BJ (cell line): ENCODE measurements at places on chromosomes 12 and 14.

DNA sequence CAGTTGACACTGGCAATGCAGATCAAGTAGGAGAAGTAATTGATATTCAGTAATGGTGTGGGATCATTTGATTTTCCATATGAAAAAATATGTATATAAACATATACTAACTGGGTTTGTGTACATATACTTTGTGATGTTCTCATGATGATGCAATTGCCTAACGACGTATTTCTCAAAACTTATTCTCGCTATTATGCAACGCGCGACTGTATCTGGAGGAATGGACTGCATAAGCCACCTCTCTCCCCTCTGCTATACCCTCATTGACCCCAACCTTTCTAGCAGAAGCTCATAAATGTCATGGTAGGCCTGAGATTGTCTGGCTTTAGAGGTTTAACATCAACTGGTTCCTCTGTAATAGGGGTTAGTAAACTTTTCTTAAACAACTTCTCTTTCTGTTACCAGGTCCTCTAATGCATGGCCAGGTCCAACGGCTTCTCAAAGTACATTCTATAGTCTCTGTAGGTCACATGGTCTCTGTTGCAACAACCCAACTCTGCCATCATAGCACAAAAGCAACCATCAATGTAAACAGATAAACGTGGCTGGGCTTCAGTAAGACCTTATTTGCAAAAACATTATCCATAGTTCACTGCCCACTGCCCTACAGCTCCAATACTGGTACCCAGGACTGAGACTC is 59.3 kb downstream of the FOXN3 start:
- DNase-seq, result no peak

GRCh38 chr14:75277008-75277814 is 1.4 kb upstream of the FOS start:
- peak; percentile 82 for DNase-seq

- DNase-seq, result no peak
Observed at GRCh38 chr12:101696251-101697196, 916 bp upstream of the CHPT1 start.

DNA sequence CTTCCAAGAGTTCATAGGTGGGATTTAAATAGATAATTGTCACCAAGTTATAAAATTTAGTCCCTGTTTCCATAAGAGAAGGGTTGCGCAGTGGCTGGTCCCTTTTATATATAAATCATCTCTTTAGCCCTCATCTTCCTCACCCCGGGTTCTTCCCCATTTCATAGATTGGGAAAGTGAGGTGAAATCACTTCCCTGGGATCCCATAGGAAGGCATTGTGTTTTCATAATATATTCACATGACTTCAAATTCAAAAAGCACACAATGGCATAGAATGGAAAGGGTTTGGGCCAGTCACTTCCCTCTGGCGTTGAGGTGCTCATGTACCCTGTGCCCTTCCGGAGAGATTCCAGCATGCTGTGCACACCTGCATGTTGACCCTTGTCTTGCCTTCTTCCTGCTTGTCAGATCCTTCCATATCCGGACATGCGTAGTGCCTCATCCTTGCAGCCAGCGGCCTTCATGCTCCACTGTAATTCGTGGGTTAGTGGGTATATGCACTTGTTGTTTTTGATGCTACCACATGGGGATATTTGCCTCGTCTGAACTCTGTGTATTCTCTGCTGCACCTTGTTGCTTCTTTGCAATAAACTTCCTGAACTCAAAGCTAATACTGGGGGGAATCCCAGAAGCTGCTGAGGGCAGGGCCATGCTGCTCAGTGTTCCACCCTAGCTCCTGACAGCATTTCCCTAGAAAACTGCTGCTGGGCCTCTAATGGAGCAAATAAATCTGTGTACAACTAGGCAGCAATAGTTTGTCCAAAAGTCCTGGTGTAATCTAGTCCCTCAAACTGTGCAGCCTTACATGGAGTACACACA is 59.6 kb downstream of the ANAPC7 start:
- no peak for DNase-seq

- DNase-seq, result no peak
Observed at GRCh38 chr12:4849795-4850345, 59.8 kb upstream of the KCNA1 start.

GRCh38 chr14:101217080-101217463 is 313.6 kb upstream of the RTL1 start:
- DNase-seq, result no peak

DNA sequence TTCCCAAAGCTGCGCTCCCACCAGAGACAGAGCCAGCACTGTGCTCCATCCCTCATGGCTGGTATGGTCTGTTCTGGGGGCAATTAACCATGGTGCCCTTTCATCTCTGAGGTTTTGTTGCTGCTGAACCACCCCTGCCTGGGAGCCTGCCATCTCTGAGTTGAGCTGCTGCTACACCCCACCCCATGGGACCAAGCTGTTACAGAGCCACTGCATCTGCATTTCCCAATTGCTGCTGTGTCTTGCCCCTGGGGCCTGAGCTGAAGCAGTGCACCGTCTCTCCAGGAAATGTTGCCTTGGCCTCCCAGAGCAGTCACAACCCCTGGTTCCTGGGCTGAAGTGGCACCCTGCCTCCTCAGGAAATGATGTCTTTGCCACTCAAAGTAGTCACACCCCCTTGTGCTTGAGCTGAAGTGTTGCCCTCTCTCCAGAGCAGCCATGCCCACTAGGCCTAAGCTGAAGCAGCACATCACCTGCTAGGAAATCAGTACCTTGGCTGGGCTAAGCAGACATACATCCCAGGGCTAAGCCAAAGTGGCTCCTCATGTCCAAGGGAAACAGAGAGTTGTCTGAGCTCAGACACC is 140.3 kb downstream of the RERGL start:
- no peak for DNase-seq

GRCh38 chr14:105419195-105420091 is at the start of gene MTA1:
Gene MTA1, plus strand, starts transcription at chr14:105419827. Its CDS starts 209 bp downstream, at chr14:105420036.
- no peak for DNase-seq

DNA sequence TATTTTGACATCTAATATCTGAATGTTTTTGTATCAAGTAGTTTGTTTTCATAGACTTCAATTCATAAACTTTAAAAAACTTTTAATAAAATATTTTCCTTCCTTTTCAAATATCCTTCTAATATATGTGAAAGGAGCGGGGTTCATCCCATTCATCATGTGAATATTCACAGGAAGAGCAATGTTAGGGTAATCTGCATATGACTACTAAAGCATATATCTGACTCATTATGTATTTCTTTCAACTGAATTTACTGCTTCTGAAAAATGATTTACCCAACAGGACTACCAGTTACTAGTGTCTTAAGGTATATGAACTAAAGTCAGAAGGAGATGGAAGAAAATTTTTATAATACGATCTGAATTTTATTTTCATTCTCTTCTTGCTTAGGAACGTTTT is 30.5 kb downstream of the DHRS7 start:
- no peak for DNase-seq

GRCh38 chr12:7486512-7486911 is 17.1 kb downstream of the CD163 start:
- no peak for DNase-seq

DNA sequence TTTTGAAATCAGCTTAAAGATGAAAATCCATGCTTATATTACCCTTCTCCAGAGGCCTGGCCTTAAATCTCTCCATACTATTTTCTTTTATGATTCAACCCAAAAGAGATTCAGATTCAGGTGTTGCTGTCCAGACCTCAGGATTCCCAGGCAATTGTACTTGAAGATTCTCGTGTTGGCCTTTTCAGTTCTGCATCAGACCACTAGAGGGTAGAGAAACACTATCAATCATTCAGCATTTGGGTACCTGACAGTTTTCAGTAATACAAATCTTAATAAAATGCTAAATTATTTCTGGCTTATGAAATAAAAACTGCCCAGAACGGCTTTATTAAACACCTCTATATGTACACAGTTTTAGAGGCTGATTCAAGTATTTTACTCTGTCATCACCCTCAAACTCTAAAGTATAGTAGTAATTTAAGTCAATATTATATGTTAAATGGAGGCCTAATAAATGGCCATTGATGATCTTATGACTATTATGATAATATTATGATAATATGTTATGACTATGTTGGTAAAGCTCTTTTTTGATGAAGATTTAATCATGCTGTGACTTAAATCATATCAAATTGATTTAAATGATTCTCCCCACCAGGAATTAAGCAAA is 301.1 kb downstream of the DUSP6 start:
- DNase-seq, result peak; percentile 23

DNA sequence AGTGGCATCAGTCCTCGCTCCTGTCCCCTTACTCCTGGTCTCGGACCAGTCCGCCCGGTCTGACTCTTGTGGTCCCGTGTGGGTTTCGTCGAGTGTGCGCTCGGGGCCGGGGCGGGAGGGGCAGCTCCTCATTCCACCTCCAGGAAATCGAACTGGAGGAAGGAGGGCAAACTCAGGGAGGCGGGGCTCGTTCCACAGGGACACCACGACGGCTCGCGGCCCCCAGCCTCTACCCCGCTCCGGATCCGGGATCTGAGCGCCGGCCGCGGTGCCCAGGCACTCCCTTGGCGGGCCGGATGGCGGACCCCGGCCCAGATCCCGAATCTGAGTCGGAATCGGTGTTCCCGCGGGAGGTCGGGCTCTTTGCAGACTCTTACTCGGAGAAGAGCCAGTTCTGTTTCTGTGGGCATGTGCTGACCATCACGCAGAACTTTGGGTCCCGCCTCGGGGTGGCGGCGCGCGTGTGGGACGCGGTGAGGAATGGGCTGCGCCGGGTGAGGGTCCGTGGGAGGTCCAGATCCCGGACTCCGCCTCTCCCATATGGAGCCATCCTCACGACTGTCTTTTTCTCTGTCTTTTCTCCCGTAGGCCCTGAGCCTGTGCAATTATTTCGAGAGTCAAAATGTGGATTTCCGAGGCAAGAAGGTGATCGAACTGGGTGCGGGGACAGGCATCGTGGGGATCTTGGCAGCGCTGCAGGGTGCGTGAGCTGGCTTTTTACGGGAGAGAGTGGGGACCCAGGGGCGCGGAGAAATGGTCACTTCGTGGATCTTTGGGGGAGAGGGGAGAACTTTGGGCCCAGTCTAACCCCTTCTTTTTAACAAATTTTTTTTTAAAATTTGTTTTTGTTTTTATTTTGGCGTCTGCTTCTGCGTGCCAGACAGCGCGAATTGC is at the start of gene EEF1AKMT3:
Gene EEF1AKMT3 (plus strand): TSS at position 186 of the 894 bp plus-strand sequence. CDS start 111 bp downstream, at position 297.
- DNase-seq, result no peak

GRCh38 chr14:75568140-75568539 is 10.3 kb upstream of the FLVCR2 start:
- DNase-seq, result no peak

DNA sequence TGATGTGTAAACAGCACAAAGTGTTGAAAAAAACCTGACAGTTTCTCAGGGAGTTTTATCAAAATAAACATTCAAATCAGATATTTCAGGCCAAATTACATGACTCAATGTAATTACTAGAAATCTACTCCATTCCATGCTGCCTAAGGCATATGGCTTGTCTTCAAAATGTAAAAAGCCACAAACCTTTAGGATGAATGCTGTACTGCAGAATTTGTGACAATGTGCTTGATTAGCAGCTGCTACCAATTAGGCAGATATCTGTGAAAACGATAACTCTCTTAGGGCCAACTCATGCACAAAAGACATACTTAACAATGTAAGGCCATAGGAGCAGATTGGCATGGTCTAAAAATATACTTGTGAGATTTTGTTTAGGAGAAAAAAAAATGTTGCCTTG is 267.0 kb downstream of the DACT1 start:
- no peak for DNase-seq

DNA sequence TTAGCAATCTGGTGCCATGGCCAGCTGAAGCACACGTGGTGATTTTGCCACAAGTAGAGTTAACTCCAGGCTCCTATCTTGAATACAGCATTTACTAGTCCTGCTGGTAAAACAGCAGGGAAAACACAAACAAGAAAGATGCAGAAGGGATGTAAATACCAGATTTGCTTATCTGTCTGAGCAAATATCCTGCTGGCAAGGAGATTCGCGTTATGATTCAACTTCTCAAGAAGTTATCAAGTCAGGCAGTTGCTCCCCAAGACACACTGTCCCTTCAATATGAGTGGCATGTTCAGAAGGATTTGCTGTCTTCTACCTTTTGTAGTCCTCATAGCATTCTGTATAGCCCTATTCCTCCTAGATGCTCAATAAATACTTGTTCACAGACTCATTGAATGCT is 171.2 kb upstream of the EGLN3 start:
- DNase-seq, result no peak

DNA sequence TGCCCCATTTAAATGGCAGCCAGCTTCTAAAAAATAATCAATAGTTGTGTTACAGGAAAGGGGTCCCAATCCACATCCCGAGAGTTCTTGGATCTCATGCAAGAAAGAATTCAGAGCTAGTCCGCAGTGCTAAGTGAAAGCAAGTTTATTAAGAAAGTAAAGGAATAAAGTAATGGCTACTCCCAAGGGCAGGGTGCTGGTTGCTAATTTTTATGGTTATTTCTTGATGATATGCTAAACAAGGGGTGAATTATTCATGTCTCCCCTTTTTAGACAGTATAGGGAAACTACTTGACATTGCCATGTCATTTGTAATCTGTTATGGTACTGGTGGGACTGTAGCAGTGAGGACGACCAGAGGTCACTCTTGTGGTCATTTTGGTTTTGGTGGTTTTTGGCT is 591.3 kb downstream of the LRFN5 start:
- DNase-seq, result no peak

DNA sequence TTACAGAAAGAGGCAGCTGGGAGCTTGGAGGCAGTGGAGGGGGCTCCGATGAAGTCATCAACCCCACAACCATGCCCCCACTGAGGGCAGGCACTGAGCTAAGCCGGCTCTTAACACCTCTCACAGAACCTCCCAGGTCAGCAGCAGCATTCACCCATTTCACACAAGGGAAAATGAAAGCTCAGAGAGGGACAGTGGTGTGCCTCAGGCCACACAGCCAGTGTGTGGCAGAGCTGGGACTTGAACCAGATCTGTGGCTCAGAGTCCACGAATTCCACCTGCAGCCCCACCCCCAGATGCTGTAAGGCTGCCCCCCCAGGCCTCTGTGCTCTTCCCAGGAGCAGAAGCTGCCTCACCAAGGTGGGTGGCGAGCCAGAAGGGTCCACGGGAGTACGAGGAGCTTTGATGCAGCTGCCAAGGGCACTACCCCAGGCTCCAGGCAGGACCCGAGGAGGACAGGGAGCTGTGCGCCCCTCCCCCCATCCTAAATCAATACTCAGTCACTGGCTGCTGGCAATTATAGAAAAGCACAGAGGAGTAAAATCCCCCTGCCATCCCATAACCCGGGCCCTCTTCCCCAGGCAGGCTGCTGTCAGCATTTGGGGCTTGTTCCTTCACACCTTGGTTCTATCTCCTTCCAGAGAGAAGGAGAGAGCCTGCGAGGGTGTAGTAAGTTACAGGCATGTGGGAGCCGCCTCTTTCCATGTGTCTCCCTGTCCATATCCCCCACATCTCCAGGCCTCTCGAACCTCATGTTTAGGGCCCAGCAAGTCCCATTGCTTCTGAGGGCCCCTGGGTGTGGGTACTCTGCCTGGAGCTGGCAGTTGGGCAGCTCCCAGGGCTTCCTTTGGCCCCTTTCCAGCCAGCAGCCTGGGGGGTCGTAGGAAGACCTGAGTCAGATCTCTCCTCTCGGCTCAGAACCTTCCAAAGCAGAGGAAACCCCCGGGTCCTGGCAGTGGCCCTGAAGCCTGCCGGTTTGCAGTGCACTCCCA is 47.6 kb downstream of the FAM222A start:
- no peak for DNase-seq
